ENCODE measurements at places on chromosomes 16 and 17. TPM values are rescaled to one million over a fixed set of nuclear protein-coding genes. Genes with fewer than 3 reads are reported as not detected.
A peak's percentile ranks its signal among the peaks of the same experiment; 100 is the strongest.

DNA sequence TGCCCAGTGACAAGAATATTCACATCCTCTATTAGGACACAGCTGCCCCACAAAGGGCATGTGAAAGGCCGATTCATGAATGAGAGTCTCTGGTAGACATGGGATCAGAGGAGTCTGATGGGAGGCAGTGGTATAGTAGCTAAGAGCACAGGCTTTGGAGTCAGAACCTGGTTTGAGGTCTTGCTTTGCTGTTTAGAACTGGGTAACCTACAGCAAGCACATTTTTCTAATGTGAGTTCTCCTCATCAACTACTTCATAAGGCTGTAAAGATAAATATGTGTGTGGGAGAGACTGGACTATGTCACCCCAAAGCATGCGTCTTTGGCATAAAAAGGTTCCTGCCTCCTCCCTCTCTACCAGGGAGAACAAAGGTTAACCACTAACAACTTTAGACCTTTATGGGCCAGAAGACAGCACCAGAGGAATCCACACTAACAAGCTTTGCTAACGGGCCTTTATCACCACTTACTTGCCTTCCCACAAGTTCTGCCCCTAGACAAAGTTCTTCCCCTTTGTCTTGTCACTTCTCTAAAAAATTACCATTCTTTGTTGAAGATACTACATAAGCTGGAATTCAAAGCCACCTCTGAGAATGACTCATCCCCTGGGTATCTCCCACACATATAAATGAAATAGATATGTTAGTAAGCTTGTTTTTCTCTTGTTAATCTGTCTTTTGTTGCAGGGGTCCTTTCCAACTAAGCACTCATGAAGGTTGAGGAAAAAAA, 21.1 kb downstream of the CDR2 start:
- no peak for DNase-seq

DNA sequence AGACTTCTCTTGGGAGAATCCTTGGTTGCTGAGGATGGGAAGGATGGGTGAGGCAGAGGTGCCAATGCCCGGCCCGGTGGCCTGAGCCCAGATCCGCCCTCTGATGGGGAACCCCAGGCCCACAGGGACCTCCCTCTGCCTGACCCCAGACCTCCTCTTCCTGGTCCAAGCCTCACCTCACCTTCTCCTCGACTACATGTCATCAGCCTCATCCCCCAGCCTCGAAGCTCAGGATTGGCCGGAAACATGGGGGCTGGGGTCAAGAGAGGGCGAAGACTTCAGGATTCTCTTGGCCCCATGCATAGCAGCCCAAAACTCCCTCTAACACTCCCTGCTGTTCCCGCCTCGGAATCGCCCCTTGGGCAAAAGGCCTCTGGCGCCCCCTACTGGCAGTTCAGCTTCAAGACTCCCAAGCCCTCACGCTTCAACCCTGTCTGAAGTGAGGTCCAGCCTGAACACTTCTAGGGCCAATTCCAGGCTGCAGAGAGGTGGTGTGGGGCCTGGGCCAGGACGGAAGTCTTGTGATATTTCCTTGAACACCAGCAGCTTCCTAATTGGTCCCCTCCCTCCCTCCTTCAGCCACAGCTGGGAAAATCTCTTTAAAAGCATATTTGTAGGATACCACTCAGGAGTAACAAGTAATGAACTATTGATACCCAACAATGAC, 47.2 kb downstream of the ARHGAP27 start:
- peak; percentile 93 for DNase-seq

GRCh38 chr16:77951788-77952187, 70.6 kb upstream of the CLEC3A start:
- peak; percentile 50 for DNase-seq

DNA sequence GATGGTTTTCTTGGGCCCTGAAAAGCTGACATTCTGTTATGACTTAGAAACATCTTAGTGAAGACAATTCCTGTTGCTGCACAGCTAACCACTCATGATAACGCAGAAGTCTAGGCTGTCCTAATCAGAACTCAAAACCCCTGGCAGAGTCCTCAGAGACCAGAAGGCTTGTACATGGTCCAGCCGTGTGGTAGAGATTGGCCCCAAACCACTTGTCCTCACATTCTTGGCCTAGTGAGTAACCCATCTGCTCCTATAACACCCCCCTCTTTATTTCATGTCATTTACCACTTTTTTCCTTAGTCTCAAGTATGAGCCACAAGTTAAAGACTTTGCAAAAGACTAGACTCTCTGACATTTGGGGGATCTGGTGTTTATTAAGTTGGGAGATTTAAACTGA, 116.5 kb upstream of the ADAMTS18 start:
- DNase-seq = no peak

DNA sequence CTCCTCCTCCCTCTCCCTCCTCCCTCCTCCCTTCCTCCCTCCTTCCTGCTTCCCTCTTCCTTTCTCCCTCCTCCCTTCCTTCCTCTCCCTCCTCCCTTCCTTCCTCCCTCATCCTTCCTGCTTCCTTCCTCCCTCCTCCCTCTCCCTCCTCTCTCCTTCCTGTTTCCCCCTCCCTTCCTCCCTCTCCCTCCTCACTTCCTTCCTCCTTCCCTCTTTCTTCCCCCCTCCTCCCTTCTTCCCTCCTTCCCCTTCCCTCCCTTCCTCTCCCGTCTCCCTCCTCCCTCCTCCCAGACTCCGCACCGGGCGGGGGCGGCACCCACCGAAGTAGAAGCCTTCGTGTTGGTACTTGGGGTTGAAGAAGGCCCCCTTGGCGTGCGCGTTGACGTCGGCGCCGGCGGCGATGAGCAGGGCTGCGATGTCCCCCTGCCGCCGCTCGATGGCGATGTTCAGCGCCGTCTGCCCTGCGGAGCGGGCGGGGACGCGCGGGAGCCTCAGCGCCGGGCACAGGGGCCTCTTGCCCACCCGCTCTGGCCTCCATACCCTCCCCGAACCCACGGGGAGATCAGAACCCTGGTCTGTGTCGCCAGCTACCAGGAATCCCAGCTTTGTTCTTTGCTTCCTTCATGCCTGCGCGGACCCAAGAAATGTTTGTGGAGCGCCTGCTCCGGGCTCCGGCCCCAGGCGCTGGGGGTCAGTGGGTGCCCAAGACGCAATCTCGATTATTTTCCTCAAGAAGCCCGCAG, 22.2 kb downstream of the TRPV3 start:
- peak; percentile 86 for DNase-seq

DNA sequence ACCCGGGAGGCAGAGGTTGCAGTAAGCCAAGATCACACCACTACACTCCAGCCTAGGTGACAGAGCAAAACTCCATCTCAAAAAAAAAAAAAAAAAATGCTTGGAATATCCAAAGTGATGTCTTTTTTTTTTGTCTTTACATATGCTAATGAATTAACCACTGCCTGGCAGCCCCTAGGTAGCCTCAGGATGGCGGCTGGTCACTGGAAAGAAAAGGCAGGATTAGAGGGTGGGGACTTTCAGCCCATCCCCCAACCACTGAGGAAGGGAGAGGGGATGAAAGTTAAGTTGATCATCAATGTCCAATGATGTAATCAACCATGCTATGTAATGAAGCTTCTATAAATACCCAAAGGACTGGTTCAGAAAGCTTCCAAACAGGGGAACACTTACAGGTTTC, 26.8 kb downstream of the RNF157 start:
- DNase-seq = peak; percentile 30

DNA sequence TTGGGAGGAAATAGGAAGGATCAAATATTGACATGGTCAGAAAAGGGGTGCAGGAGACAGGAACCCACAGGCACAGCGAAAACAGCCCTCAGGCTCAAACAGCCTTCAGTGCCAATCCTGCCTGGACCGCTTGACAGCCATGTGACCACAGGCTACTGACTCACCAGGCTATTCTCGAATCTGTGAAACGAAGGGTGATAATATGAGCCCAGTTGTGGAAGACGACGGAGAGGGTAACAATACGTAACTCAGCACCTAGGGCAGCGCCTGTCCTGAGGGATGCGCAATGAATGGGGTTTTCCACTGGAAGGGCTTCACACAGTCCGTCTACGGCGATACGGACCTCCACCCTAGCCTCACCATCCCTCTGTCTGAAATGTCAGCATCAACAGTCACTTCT, 117.3 kb upstream of the RCVRN start:
- peak; percentile 20 for DNase-seq

GRCh38 chr17:47791025-47791424, 30.6 kb downstream of the OSBPL7 start:
- DNase-seq = no peak

- no peak for DNase-seq
Measured at GRCh38 chr16:66103211-66103610, 263.3 kb upstream of the CDH5 start.

DNA sequence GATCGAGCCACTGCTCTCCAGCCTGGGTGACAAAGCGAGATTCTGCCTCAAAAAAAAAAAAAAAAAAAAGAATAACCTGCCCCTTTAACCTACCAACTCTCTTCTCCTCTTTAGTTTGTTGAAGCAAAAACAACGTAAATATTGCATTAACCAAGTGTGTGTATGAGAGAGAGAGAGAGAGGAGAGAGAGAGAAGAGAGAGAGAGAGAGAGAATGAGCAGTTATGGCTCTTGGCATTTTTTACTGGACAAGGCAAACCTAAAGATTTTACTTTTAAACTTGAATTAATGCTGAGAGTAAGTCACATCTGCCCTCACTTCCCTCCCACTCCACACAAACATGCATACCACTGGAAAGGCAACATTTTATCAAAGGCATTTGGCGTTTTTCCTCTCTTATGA, 3.0 kb upstream of the SLFN5 start:
- DNase-seq = no peak

DNA sequence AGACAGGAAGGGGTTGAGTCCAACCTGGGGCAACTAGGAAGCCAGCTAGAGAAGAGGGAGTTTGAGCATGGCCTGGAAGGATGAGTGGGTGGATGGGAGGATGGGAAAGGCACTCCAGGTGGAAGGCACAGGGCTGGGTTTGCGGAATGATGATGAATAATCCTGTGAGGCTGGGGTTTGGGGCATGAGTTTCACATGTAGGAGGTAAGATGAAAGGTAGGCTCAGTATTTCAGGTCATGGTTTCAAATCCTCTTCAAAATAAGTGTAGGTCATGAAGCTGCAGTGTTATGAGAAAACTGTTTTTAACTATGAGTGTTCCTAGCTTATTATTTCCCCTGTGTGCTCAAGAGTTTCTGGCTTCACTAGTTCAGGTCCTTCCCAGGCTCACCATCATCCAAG, 130.3 kb downstream of the SKAP1 start:
- DNase-seq = no peak

GRCh38 chr16:19765860-19766553, 47.9 kb downstream of the IQCK start:
- no peak for DNase-seq

GRCh38 chr16:27318392-27319256, 4.8 kb downstream of the IL4R start:
- DNase-seq = no peak

GRCh38 chr17:18262641-18263040, 2.2 kb downstream of the MIEF2 start:
- no peak for DNase-seq

DNA sequence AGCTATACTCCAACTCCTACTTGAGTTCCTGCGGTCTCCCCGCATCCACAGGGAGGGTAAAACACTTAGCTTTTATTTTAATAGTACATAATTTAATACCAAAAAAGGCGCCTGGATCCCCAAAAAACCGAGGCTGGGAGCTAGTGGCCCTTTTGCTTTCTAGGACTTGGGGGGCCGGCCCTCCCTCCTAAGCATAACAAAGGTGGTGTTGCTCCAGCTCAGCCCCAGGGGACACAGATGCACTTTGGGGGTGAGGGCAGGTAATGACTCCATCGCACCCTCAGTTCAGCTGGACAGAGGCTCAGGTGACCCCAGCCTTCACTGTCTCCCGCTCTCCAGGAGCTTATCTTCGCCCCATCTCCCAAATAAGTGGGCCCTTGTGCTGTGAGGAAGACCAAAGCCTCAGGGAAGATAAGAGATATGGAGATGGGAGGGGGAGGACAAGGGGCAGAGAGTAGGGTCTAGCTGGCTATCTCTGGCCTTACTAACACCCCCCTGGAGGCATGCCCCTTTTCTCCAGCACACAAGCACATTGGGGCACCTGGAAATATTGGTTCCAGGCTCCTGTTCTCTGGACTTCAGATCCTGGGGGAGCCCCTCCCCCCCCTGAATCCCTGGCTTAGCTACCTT, 2.8 kb upstream of the NHERF1 start:
- no peak for DNase-seq

DNA sequence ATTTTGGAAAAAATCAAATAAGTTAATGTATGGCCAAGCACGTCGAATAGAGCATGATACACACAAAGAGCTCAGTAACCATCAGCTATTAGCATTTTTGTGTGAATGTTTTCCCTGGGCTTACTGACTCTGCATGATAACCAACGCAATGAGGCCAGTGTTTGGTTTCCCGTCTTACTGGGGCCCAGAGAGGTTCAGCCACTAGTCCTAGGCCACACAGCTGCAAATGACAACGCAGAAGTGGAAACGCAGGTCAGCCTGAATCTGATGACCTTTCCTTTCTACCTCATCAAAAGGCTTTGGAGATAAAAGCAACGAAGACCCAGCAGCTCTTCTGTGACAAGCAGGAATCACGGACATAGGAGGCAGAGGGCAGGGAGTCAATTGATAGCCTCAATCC, 7.2 kb upstream of the CACNG4 start:
- no peak for DNase-seq

- no peak for DNase-seq
Measured at GRCh38 chr17:31527606-31528005, 136.1 kb downstream of the RAB11FIP4 start.

- DNase-seq = peak; percentile 60
Measured at GRCh38 chr16:70437017-70437581, 1.8 kb downstream of the ST3GAL2 start.

DNA sequence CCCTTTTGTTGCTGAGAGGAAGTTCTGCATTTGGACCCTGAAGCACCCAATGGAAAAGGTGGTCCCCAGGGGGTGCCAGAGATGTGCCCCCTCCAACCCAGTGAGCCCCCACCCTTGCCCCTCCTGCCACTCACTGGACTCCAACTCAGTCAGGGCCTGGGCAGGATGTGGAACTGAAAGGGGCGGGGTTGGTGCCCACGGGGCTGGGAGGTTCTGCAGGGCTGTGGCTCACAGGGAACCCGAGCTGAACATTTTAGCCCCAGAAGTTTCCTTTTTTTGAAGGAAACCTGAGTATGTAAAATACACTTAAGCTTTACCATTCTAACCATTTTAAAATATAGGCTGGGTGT, 15.8 kb upstream of the OGFOD3 start:
- DNase-seq = no peak

GRCh38 chr16:77995843-77996455, 26.4 kb upstream of the CLEC3A start:
- DNase-seq = no peak

GRCh38 chr17:70074236-70074830, 692 bp upstream of the KCNJ16 start:
- DNase-seq = no peak

The ATP6V0D1 gene
- 29.7 TPM for total RNA-seq

The APOBR gene
- total RNA-seq = not detected

The PLXDC1 gene
- total RNA-seq = 2.5 TPM

The NME1 gene
- 89.5 TPM for total RNA-seq

The CUEDC1 gene
- total RNA-seq = 14.7 TPM

The BEAN1 gene
- total RNA-seq = 0.32 TPM

The GAST gene
- total RNA-seq = not detected

The MAZ gene
- 120 TPM for total RNA-seq

All from neural progenitor cell (in vitro differentiated cells).